ENCODE measurements at places on chromosomes 16 and 17.

DNA sequence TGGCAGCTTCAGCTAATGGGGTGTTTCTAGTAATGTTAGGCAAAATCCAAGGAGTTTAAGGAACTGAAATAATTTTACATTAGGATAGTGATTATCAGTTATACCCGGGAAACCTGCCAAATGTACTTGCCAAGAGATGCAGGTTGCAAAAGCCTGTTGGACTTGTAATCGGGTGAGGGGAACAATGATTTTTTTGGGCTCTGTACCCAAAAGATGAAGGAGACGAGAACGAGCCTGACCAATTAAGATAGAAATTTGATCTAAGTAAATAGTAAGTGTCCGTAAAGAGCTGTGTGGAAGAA lies 56.3 kb upstream of the ARL4D start:
- DNase-seq: no peak

- peak; percentile 42 for DNase-seq
Observed at GRCh38 chr16:8867216-8867931, 1.4 kb downstream of the CARHSP1 start.

GRCh38 chr17:80124351-80124981 lies 22.5 kb downstream of the EIF4A3 start:
- DNase-seq: no peak

DNA sequence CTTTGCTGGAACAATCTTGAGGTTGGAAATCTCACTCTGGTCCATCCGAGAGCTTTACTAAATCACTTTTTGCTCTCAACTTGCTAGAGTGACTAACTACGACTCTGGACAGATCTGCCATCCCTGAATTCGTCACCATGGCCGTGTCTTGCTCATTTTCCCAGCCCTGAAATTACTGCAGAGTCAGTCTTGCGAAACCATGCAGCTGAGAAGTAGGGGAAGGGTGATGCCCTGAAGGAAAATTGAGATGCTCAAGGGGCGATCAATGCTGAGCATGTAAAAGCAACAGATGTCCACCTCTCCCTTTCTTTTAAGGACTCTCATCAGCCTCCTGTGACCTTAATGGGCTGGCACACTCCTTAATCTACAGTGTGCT lies 18.8 kb downstream of the PCTP start:
- no peak for DNase-seq

DNA sequence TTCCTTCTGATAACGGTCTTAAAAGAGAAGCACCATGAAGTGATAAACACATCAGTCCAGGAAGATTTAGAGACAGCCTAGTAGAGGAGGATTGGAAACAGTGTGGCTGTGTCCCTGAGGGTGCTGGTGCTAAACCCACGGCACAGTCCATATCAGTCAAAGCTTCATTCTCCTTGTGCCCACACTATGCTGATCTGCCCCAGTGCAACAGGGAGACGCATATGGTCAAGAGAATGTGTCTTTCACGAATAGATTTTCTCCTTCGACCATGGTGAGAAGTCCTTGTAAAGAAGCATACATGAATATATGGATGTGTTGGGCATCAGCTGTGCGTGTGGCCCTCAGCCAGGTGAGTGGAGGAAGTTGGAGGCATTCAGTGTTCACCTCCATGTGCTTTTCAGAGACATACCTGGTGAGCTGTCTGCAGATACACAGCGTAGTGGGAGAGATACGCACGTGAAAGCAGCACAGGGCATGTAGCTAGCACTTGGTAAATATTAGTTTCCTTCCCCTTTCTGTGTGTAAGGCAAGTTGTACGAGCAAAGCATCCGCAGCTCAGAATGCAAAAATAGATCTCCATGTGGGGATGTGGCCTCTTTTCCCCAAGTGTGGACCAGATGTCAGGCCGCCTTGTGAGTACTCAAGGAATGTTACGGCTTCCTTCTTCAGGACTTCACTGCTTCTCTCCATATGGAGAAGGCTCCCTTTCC lies 29.4 kb downstream of the HLF start:
- no peak for DNase-seq

GRCh38 chr16:27149986-27150385 lies 53.3 kb upstream of the KDM8 start:
- peak; percentile 64 for DNase-seq

GRCh38 chr16:20899477-20900298 lies 470 bp downstream of the DCUN1D3 start:
- DNase-seq: no peak

GRCh38 chr16:72800524-72801161 lies 247.3 kb downstream of the ZFHX3 start:
- DNase-seq: no peak

DNA sequence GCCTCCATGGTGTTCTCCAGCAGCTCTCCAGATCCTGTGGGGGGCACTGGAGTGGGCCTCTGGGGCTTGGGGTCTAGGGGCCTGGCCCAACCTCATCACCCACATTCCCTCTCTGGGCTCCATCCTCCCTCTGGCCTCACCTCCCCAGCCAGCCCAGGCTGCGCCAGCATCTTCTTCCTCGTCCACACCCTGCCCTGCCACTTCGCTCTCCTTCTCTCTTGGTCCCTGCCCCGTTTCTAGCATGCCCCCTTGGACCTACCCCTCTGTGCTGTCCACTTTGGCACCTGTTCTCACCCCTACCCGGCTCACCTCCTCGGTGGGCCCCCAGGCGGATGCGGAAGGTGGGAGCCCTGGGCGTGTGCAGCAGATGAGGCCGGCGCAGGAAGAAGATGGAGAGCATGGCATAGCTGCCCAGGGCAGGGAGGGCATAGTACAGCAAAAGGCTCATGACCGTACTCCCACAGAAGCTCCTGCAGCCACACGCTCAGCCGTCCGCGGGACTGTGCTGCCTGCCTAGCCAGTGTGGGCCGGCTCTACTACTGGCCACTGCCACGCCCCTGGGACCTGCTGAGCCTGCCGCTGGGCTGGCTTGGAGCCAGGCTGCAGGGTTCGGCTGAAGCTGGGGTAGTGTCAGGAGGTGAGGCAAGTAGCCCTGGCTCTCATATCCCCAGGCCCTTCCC lies at the start of gene GDPD3:
TSS of gene GDPD3 (minus strand) at position 507 of the 680 bp plus-strand sequence. CDS start at position 448, 59 bp downstream.
- DNase-seq: no peak

GRCh38 chr16:80231888-80232287 lies 308.9 kb upstream of the DYNLRB2 start:
- DNase-seq: no peak

DNA sequence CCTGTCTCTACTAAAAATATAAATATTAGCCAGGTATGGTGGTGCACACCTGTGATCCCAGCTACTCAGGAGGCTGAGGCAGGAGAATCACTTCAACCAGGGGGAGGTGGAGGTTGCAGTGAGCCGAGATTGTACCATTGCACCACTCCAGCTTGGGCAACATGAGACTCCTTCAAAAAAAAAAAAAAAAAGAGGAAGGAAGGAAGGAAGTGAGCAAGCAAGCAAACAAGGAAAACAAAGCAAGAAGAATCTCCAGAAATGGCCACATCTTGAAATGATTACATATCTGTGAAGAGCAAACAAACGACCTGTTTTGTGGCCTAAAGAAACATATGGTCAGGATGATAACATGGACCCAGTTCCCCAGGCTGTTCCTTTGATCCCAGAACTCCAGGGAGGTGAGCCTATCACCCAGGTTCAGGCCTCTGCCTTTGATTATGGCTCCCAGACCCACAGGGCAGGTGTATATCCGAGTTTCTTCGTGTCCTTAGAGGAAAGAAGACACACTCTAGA lies 8.9 kb downstream of the ACOX1 start:
- DNase-seq: no peak

DNA sequence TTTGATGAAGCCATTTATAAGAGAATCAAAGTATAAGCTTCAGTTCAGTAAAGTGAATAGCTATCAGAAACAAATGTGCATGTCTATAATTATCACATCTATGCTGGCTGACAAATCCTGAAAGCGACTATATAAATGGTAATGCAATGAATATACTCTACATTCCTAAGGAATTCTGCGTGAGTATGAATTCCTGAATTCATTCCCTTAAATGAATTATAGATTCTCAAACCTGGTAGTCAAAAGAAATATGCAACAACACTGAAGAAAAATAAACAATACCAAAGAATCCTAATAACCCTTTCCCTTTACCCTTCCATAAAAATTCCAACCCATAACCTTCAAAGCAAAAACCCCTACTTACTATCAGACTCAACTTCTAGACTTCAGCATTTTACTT lies 416.6 kb upstream of the PMFBP1 start:
- no peak for DNase-seq

DNA sequence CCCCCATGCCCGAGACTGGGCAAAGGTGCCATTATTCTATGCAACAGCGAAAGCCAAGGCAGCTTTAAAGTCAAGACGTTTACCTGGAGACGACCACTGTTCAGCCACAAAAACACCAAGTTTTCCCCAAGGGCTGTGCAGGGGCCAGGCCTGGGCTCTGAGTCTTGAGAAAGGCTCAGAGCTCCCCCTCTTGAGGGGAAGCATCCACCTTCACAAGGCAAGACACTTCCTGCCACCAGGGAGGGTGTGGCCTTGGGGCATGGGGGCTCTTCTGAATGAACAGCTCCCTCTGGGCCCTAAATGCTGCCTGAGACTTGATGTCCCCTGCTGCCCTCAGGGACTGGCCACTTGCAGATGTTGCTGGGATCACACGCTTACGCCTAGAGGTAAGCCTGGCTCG lies 26.5 kb downstream of the PDIA2 start:
- no peak for DNase-seq

- DNase-seq: no peak
Observed at GRCh38 chr17:37194208-37194607, 181.6 kb upstream of the C17orf78 start.

- DNase-seq: no peak
Observed at GRCh38 chr16:11072420-11073153, 128.2 kb downstream of the CLEC16A start.

DNA sequence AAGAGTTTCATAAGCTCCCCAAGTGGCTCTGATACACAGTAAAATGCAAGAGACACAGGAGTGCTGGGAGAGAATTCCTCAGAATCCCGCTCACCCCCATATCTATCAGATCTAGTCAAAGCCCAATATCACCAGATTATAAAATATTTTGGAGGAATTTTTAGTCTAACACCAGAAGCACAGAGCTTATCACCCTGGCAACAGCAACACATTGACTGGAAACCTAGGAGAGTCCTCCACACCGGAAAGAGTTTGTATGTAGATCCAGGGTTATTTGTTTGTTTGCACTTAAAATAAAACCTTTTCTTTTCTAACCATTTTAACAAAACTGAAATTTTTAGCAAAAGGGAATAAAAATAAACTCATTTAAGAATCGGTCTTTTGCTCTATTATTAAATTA lies 7.2 kb downstream of the SOX9 start:
- DNase-seq: no peak

GRCh38 chr17:65174974-65175373 lies 37.8 kb downstream of the RGS9 start:
- DNase-seq: no peak

DNA sequence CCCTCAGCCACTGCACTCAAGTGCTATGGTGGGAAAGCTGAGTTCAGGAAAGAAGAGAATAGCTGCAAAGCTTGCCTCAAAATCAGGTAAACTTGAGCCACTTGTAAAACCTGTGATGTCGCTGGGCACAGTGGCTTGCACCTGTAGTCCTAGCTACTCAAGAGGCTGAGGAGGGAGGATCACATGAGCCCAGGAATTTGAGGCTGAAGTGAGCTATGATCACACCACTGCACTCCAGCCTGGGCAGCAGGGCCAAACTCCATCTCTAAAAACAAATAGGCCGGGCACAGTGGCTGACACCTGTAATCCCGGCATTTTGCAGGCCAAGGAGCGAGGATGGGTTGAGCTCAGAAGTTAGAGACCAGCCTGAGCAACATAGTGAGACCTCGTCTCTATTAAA lies 26.4 kb upstream of the SMURF2 start:
- no peak for DNase-seq

DNA sequence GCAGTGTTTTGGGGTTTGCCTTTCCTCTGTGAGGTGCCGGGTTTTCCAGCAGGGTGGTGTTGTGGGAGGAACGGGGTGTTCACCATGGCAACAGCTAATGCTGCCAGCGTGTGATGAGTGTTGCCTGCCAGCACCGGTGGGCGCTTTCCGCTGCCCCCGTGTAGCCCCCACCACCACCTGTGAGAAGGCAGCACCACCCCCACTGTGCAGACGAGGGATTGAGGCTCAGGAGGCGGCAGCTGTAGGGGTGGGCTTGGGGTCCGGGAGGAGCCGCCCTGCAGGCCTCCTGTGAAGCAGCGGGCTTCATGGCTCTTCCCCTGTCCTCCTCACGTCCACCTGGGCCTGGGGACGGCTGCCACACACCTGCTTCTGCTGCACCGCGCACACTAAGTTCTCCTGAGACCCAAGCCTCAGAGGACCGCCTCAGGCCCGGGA lies 5.2 kb downstream of the RAB40C start:
- no peak for DNase-seq

GRCh38 chr16:48503336-48503735 lies 106.6 kb downstream of the N4BP1 start:
- no peak for DNase-seq

GRCh38 chr16:12296991-12297390 lies 320.5 kb downstream of the SNX29 start:
- no peak for DNase-seq

DNA sequence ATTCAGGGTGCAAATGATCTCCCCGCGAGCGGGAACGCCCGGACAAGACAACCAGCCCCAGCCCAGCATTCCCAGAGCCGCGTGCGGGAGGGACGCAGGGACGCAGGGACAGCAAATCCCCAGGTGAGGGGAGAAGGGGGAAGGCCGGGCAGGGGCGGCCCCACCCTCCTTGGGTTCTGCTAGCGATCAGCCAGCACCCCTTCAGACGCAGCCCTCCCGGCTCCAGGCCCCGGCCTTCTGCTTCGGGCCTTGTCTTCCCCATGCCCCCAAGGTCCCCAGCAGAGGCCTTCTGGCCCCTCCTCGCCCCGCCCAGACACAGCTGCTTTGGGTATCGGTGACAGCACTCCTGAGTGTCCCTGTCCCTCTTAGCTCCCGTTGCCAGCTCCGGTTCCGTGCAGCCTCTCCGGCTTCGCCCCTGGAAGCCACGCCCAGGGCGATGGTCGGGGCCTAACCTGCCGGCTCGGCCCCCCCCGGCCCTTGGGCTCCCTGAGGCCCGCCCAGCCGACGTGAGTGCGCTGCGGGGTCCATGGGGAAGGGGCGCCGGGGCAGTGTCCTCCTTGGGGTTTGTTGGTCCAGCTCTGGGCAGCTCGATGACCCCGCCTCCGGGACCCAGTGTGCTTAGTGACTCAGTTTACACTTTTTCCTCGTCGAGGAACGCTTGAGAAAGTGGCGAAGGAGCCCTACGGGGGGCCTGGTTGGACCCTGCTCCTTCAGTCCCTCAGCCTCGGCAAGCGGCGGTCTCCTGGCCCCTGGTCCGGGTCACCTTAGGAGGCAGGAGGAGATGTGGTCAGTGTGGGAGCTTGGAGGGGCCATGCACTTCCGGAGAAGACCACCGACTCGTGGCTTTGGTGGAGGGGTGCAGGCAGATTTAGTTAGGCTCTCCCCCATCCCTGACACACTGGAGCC lies 50.5 kb upstream of the AMZ2 start:
- no peak for DNase-seq

GRCh38 chr17:39096508-39097149 lies 54.8 kb downstream of the PLXDC1 start:
- no peak for DNase-seq

- no peak for DNase-seq
Observed at GRCh38 chr16:89420204-89420603, 70.2 kb downstream of the ANKRD11 start.

- no peak for DNase-seq
Observed at GRCh38 chr17:74798239-74798707, 22.1 kb upstream of the NAT9 start.

- DNase-seq: no peak
Observed at GRCh38 chr17:67652433-67652832, 65.3 kb upstream of the NOL11 start.

Measured in MM.1S (cell line).